ENCODE measurements at places on chromosomes 2 and 18.

- DNase-seq = no peak
- H3K4me1 ChIP-seq = no peaks in the 10 kb centered on the region
- no peak overlapping the region for H3K27ac ChIP-seq
- H3K4me3 ChIP-seq = no peak overlapping the region
- H3K36me3 ChIP-seq = peaks cover 22% of the 10 kb centered on the region
Observed at GRCh38 chr2:232260075-232260474, 118.5 kb upstream of the ALPP start.

DNA sequence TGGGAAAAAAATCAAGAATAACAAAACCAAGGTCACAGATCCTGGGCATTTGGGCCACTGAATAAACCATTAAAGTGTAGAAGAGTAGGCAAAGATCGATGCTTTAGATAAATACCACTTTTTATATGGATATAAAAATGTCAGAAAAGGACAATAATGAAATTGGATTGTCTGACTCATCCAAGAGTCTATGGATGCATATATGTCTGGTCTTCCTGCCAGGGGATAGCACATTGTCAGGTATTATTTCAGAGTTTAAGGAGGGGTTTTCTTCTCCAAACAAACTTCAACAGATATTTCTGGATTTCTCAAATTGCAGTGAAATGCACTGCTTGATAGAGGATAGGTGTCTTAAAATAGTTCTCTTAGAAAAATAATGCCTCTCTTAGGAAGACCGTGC, 466.7 kb downstream of the THSD7B start:
- no peak overlapping the region for H3K27ac ChIP-seq
- no peaks in the 10 kb centered on the region for H3K4me1 ChIP-seq
- no peaks in the 10 kb centered on the region for H3K36me3 ChIP-seq
- H3K4me3 ChIP-seq = no peak overlapping the region
- DNase-seq = no peak
- H3K27me3 ChIP-seq = no peaks in the 10 kb centered on the region

DNA sequence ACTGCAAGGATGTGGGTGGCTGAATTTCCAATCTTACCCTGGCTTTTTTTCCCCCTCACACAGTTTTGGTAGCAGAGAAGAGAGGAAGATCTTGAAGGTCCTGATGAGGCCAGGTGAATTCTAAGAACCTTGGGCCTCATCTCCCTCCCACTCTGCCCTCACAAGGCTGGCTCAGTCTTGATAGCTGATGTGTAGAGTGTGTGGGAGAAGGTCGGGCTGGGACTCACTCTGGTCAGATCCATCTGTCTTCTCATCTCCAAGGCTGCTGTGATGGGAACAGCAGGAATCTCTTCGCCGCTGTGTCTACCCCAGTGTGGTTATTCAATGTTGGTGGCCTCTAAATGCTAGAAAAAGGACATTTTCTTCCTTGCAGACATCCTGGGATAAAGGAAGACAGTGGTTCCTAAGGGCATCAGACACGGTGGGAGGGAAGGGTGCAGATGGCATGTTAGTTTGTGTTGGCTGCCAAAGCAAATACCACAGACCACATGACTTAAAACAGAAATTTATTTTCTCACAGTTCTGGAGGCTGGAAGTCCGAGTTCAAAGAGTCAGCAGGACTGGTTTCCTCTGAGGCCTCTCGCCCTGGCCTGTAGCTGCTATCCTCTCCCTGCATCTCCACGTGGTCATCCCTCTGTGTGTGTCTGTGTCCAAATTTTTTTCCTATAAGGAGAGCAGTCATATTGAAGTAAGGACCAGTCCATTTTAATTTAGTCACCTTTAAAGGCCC, 37.6 kb upstream of the MGAT4A start:
- no peak for DNase-seq
- peaks cover 4% of the 10 kb centered on the region for H3K36me3 ChIP-seq
- H3K27ac ChIP-seq = peak overlapping the region; percentile 80
- H3K4me1 ChIP-seq = peaks cover 79% of the 10 kb centered on the region
- H3K27me3 ChIP-seq = peaks cover 6% of the 10 kb centered on the region

GRCh38 chr2:231612109-231612455, 19.4 kb downstream of the TEX44 start:
- no peak overlapping the region for H3K4me3 ChIP-seq
- H3K27ac ChIP-seq = no peak overlapping the region
- peaks cover 6% of the 10 kb centered on the region for H3K27me3 ChIP-seq

DNA sequence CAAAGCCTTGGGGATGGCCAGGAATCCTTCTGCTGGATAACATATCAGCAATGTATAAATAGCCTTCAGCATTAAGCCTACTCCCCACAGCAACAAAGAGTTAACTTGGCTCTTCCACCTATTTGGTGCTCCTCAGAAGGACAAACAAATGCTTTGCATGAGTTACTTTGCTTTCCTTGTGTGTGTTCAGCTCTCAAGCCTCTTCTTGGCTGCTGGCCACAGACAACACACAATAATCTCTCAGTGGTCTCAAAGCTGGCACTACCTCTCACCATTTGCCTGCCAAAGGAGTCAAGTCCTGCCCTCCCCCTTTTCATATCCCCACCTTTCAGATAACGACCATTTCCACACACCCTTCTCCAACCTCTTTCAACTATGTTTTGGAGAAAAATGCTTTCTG, 17.5 kb downstream of the FTCDNL1 start:
- no peaks in the 10 kb centered on the region for H3K36me3 ChIP-seq
- no peaks in the 10 kb centered on the region for H3K4me1 ChIP-seq
- H3K27me3 ChIP-seq = peaks cover 4% of the 10 kb centered on the region
- no peak overlapping the region for H3K27ac ChIP-seq
- no peak for DNase-seq

GRCh38 chr2:120520454-120520853, 174.5 kb downstream of the INHBB start:
- H3K27me3 ChIP-seq = peaks cover 12% of the 10 kb centered on the region
- no peaks in the 10 kb centered on the region for H3K36me3 ChIP-seq
- no peak overlapping the region for H3K4me3 ChIP-seq
- no peak overlapping the region for H3K27ac ChIP-seq

Data from immature natural killer cell (primary cell).